ENCODE measurements at places on chromosomes 2 and 18.

DNA sequence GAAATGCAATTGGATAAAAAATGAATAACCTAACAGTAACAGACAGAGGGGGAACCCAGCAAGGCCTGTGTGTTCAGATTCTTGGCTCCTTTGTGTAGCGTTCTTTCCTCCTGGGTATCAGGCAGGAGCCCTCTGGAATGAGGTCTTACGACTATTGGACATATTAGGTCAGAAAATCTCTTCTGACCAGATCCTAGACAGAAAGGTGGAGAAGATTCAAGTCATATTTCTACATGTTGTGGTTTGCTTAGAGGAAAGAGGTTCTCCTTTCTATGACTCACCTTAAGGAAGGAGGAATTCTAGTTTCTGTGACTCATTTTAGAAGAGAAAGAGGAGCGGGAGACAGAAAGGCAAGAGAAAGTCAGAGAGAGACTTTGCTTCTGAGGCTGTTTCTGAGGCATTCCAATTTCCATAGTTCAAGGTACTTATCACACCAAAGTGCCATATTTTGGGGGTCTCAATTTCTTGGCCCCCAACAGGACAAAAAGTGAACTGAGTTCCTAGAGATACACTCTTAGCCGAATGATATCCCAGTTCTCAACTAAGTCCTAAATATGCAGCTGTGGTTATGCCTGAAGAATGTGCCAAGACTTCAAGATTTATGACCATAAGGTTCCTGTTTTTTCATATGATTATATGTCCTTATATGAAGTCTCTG is 618.6 kb downstream of the ZEB2 start:
- peak; percentile 98 for DNase-seq

DNA sequence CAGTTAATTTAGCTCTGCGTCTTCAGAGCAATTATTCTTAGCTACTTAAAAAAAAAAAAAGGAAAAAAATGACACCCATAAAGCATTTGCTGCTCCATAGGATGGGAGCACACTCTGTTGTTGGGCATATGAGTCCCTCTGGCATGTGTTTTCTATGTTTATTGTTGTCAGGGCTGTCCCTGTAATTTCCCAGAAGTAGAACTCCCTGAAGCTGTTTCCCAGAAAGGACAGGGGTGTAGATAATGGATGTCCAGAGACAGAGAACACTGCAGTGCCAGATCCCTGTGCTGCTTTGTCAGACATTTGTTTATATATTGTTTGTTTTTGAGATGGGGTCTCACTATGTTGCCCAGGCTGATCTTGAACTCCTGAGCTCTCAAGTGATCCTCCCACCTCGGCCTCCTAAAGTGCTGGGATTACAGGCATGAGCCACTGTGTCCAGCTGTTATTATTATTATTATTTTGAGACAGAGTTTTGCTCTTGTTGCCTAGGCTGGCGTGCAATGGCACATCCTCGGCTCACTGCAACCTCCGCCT is 32.6 kb downstream of the GALM start:
- no peak for DNase-seq

DNA sequence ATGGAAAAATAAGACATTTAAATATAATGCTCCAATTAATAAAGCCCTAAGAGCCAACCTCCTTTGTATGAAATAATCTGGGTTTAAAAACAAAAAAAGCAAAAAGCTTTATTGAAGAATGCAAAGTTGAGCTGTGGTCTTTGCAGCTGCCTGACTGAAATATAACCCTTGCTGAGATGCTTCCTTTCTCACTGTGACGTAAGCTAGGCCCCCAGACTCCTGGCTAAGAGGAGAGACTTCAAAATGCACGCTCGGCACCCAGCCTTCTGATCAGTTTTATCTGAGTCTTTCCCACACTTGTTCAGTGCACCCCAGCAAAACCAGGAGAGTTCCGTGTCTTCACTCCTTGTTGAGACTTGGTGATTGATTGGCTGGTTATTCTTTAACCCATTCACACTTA is 115.3 kb downstream of the BCL11A start:
- DNase-seq = no peak

- peak; percentile 76 for DNase-seq
These were observed 941.1 kb upstream of the FANCL start for GRCh38 chr2:59182249-59182648.

DNA sequence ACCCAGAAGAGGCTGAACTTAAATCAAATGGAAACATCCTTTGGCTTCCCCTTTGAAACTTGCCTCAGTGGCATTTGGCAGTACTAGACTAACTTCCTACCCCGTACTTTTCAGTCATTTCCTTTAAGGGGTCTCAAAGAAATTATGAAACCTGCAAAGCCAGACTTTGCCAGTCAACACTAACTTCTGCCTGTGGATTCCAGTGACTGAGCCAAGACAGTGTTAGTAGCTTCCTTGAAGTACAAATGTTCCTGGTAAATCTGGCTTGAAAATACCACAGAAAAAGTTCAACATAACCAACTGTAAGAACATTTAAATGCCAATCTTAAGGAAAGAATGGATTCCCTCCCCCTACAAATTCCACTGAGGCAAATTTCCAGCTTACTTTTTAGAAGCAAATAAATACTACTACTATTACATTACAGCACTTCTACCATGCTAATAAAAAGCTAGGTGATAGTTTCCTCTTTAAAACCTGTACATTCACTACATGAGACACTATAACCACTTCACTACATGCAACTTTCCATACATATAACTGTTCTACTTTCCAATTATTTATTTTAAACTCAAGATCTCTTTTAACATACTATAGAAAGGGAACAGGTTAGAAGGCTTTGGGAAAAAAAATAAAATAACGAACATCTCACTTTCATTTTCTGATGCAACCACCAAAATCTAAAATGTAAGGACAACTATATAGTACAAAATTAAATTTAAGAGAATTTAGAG is 2.4 kb downstream of the PELI1 start:
- peak; percentile 55 for DNase-seq

GRCh38 chr18:58891776-58892175 is 27.1 kb downstream of the ZNF532 start:
- no peak for DNase-seq

DNA sequence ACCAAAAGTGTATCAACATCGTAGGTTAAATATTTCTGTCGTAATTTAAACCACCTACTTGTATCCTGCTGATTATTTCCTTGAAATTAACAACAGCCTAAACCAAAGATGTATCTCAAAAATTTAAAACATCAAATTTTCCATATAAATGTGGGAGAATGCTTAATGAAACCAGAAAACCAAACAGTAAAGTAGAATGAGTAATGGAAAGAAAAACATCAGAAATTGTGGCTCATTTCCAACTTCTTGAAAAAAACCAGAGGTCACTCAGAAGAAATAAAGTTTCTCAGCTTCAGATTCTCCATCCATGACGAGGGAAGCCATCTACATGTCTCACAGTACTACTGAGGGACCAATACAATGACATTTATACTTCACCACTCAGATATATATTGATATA is 296.5 kb downstream of the NOL4 start:
- peak; percentile 67 for DNase-seq

- DNase-seq = no peak
These were observed 223.3 kb upstream of the THUMPD2 start for GRCh38 chr2:40002339-40002738.

GRCh38 chr2:43223521-43224001 is 2.8 kb downstream of the ZFP36L2 start:
- DNase-seq = peak; percentile 51

DNA sequence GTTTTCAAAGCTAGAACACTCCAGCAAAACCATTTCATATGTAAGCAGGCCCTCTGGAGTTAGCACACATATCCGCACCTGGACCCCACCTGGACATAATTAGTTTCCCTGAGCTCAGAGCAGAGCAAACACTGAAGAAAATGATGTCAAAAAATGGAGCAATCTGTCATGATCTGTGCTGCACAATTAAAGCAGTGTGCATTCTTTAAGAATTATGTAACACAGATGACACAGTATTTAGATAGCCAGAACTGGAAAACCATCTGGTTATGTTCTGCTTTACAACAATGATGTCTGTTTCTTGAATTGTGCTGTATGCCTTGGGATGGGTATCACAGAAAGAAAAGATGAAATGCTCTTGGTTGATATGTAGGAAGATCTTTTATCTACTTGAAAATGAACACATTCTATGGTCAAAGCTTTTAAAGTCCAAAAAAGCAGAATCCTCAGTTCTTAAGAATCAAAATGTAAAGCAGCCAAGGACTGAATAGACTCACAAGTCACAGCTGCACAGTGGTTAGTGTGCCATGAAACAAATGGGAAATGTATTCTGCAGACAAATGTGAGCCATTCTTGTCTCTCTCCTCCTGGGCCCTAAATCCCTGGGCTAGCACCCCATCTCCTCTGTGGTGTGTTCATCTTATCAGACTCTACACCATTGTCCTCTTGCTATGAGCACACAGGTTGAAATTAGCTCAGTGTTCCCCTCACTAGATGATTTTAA is 36.8 kb downstream of the HRH4 start:
- DNase-seq = peak; percentile 89

DNA sequence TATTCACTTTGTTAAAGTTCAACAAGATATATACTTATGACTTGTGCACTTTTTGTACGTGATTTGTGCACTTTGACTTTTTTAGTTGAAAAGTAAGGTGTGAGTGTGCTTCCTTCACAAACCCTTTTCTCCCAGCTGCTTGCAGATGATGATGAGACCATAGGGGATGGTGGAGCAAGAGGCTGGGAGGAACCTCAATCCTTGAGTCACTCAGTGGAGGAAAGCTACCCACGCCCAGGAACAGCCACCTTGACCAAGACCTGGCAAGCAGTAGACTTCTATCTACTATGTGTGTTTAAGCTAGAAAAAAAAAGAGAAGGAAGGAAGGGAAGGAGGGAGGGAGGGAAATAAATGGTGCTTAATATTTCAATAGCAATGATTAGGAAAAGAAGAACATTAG is 25.2 kb upstream of the TAF1B start:
- no peak for DNase-seq

DNA sequence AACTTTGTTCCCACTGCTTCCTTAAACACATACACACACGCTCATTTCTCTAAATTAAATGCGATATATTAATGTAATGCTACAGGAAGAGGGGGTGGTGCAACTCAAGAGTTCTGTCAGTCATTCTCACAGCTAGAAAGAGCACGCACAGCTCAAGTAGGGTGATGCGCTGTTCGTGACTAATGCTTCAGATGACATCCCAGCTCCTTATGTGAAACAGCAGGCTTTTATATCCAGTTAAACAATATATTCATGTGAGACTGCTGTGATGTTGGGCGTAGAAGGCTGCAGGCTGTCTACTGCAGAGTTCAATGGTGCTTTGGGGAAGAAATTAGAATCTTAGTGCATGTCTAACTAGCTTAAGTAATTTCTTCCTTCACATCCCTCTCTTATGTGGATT is 912.6 kb upstream of the FSHR start:
- DNase-seq = no peak

GRCh38 chr2:71640489-71640888 is 187.1 kb downstream of the DYSF start:
- no peak for DNase-seq

DNA sequence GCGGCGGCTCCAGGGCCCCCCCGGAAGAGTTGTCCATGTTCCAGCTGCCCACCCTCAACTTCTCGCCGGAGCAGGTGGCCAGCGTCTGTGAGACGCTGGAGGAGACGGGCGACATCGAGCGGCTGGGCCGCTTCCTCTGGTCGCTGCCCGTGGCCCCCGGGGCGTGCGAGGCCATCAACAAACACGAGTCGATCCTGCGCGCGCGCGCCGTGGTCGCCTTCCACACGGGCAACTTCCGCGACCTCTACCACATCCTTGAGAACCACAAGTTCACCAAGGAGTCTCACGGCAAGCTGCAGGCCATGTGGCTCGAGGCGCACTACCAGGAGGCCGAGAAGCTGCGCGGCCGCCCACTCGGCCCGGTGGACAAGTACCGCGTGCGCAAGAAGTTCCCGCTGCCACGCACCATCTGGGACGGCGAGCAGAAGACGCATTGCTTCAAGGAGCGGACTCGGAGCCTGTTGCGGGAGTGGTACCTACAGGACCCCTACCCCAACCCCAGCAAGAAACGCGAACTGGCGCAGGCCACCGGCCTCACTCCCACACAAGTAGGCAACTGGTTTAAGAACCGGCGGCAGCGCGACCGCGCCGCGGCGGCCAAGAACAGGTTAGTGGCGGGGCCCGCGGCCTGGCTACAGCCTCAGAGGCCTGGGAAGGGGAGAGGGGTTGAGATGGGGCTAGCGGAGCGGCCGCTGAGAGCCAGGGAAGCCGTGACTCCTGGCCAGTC is 965 bp downstream of the SIX3 start:
- no peak for DNase-seq

DNA sequence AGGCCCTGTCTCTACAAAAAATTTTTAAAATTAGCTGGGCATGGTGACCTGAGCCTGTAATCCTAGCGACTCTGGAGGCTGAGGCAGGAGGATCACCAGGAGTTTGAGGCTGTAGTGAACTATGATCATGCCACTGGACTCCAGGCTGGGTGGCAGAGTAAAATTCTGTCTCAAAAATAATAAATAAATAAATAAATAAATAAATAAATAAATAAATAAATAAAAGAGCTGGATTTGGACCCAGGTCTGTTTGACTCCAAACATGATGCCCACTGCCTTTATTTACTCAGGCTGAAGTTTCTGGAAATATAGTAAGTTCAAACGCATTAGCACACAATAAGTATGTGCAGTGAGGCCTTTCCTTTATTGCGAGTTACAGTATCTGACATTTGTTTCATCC is 75.0 kb downstream of the THNSL2 start:
- DNase-seq = no peak

- no peak for DNase-seq
These were observed 10.5 kb downstream of the IL1R2 start for GRCh38 chr2:102002228-102002627.

- DNase-seq = peak; percentile 67
These were observed 33.6 kb downstream of the RASGRP3 start for GRCh38 chr2:33509908-33510585.

GRCh38 chr2:131431336-131431735 is 44.6 kb upstream of the TUBA3D start:
- DNase-seq = peak; percentile 9

GRCh38 chr2:10165861-10166675 is 43.5 kb downstream of the RRM2 start:
- DNase-seq = no peak
